ENCODE measurements at places on chromosomes 13 and 19. TPM values are rescaled to one million over a fixed set of nuclear protein-coding genes. Genes with fewer than 3 reads are reported as not detected.

Gene ZNF541
- not detected for total RNA-seq

Gene UBE2S
- 71.1 TPM for total RNA-seq

Gene PSG1
- total RNA-seq, result not detected

Gene SIGLEC12
- total RNA-seq, result not detected

Gene UBL5
- 260 TPM for total RNA-seq

Gene ZNF154
- total RNA-seq, result 18.0 TPM

Gene ATP8A2
- total RNA-seq, result 1.1 TPM

Gene RNF113B
- not detected for total RNA-seq

Gene SMAD9
- total RNA-seq, result 3.6 TPM

Gene ACP7
- not detected for total RNA-seq

DNA sequence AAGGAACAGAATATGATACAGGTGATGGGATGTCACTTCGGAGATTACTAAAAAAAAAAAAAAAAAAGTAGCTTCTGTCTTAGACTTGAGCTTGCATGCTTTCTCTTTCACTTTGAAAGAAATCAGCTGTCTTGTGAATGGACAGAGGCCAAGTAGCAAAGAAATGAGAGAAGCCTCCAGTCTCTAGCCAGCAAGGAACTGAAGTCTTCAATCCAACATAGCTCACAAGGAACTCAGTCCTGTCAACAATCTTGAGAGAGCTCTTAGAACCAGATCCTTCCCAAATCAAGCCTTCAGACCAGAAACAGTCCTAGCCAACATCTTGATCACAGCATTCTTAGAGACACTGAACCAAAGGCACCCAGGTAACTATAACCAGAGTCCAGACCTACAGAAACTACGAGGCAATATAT lies 7.7 kb downstream of the N4BP2L2 start:
- DNase-seq, result no peak

- DNase-seq, result no peak
Observed at GRCh38 chr13:107817647-107818287, 397.6 kb downstream of the LIG4 start.

DNA sequence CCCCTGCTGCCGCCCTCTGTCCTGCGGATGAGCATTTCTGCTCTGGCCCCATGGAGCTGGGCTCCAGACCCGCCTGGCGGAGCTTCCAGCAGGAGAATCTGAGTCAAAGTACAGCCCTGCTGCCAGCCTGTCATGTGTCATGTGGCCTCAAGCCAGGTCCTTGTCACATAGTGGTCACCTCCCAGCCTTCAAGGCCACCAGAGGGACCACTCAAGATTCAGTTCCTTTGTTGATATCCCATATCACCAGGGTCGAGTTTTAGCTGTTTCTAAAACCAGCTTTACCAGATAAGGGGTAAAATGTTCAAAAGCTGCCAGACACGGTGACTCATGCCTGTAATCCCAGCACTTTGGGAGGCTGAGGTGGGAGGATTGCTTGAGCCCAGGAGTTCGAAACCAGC lies 13.4 kb downstream of the THOP1 start:
- DNase-seq, result no peak

DNA sequence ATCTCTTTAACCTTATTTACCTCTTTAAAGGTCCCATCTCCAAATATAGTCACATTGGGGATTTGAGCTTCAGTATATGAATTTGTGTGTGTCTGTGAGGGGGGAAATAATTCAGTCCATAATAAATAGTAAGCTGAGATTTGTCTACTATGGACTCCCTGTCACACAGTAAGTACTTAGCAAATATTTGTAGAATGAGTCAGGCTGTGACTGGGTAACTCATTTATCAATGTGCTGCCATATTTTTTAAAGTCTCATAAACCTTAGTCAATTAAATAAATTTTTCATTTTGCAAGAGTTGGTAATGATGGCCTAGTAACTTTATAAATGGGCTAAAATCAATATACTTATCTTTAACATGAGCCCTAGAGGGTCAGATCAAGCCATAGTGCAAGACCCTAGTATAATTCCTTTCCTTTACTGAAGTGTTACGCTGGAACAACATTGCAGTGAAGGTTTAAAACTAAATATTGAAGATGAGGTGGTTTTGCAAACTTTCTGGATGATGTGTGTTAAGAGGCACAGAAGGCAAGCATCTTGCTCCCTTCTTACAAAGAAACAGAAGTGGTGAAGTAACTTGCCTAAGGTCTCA lies 305.1 kb downstream of the KCNRG start:
- no peak for DNase-seq

DNA sequence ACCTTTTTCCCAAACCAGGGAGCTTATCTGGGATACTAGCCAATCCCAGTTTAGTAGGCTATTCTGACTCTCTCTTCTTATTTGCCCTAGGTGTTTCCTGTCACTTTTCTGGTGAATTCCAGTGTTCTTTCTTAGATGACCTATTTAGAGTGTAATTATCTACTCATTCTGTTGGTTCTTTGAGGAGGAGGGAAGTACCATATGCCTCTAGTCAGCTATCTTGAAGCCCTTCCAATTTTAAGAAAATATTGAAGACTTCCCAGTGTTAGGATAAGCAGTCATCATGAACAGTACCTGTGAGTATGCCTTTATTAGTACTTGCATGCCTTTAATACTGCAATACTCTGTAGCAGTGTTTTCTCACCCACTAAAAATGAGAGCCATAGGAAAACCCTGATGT lies 724.3 kb upstream of the SLITRK1 start:
- DNase-seq, result no peak

- DNase-seq, result no peak
Observed at GRCh38 chr19:8150178-8150865, 930 bp upstream of the FBN3 start.

DNA sequence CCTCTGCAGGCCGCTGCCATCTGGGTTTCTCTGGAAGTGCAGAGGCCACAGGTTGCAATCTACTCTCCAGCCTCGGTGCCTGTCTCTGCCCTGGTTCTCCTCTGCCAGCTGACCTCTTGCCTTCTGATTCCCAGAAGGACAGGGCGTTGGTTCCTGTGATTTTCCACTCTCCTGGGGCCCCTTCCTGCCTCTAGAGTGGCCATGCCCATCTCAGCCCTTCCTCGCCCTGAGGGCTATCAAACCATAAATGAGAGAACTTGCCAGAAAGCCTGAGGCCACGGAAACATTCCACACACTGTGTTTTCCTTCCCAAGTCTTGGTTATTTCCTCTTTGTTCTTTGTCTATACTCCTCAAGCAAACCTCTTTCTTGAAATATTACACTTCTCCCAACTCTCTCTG lies 146.2 kb downstream of the SHISA2 start:
- DNase-seq, result no peak

DNA sequence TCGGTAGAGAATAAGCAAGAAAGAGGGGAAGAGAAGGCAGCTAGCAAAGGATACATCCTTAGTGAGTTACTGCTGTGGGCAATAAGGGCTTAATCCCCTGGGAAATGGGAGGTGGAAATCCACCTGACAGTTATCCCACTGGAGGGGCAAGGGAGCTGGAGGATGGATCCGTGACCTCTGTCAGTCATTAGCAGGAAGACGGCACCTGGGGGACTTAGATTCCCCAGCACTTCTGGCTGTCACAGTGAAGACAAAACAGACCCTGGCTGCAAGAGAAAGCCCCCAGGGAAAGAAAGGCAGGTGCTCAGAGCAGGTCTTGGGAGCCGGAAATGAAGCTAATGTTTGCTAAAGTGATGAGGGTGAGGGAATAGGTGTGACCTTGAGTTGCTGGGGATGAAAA lies 70.4 kb upstream of the MRI1 start:
- no peak for DNase-seq

DNA sequence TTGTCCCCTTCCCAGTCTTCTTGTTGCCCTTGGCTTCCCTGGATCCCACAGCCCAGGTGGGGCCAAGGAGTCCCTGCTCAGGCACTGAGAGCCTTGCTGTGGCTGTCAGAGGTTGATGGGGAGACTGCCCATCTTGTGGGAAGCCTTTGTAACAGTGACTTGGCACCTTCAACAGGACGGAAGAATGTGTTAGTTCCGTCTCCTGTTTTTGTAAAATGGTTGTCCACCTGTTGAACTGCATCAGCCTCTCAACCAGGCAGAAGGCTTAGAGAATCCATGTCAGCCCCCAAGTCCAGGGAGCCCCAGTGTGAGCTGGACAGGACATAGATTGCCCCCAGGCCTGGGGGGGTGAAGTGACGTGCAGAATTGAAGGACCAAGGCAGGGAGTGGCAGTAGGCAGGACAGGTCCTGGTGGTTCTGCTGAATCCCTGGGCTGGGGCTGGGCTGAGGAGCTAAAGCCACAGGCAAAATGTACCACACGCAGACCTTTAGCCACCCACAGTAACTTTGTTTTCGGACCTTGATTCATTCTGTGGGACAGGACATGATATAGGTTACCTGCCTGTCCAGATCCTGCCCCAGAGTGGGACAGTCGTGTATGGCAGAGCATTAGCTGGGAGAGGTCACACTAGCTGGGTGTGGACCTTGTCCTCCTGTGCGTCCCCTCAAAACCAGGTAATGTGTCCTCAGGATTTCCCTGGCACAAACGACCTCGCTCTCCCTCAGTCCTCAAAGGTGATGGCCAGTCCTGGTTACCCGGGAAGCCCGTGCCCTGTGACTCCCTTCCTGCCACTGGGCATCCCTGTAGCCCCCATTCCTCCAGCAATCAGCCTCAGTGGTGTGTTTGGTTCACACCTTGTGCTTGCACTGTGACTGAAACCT lies 47.0 kb downstream of the GATAD2A start:
- no peak for DNase-seq

DNA sequence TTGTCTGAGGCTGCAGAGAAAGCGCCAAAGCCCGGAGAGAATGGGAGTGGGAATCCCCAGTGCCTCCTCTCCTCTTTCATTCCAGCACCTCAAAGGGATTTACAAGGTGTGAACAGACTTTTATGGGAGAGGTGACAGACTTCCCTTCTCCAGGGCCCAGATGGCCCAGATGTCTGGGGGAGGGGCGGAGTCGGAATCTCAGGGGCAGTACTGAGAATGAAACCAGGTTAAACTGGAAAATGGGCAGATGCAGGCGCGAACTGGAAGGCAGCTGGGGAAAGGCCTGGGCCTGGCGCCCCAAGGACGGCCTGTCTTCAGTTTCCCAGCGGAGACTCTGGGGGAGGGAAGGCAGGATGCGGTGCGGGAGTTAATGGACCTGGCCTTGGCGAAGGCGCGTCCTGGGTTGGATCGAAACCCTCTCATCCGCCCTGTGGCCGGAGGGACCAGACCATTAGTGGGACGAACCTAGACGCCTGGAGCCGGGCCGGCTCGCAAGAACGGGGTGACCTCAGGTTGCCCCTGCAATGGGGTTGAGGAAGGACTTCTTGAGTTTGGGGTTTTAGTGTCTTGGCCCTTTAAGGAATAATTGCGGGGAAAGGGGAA lies 592 bp upstream of the TRIP10 start:
- no peak for DNase-seq

All from osteocyte (in vitro differentiated cells).